ENCODE measurements at places on chromosomes 12 and 14.

DNA sequence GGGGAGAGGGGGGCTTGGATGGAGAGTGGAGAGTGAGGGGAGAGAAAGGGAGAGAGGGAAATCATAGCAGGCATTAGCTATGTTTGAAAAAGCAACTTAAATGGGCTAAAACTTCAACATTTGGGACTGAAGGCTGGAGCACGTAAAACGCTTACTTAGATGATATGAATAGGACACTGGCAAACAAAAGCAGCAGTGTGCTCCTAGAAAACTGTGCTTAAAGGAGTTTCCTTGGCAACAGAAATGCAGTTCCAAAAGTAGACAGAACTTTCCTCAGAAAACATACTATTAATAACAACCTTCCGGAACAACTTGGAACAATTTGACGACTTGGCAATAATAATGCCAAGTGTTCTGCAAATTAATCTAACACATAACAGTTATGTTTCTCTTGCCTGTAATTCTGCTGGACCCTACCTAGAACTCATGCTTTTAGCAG, 235.5 kb upstream of the NPAS3 start:
- DNase-seq = no peak

- DNase-seq = peak; percentile 84
These were observed 25.3 kb upstream of the GPR132 start for GRCh38 chr14:105090493-105091053.

DNA sequence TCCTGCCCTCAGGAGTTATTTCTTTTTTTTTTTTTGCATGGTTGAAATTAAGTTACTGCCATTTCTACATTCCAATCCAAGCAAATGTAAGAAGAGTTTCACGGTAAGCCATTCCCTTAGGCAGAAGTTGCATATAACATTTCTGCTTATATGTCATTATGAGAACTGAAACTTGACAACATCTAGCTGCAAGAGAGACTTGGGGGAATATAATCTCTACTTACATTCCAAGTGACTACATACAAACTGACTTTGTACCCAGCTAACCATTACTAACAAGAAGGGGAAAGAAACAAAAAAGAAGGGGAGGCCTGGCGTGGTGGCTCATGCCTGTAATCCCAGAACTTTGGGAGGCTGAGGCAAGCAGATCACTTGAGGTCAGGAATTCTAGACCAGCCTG, 7.3 kb upstream of the RESF1 start:
- DNase-seq = no peak

DNA sequence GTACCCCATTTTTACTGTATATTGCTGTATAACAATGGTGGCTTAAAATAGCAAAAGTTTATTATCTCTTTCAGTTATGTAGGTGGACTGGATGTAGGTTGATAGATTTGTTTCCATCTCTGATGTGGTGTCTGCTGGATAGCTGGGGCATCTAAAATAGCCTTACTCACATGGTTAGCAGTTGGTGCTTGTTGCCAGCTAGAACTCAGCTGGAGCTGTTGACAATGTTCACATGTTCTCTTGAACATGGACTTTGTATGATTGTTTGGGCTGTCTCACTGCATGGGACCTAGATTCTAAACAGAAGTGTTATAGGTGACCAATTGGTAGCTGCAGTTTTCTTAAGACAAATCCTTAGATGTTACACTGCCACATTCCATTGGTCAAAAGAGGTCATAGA, 126.9 kb downstream of the GPHN start:
- DNase-seq = peak; percentile 12

DNA sequence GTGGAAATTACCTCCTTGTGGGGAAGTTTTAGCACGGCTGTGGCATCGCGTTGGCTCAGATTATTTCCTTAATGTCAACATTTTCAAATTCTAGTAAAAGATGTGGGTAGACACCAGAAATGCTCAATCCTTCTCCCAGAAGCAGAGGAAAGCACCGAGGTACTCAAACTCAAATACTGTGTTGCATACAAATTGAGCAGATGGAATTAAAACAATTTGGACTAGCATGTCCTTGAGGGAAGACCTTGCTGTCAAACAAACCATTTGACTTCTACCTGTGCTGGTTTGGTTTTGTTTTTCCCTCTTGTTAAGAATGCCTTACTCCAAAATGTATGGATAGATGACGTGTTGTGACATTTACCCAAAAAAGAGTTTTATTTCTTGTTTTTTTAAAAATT, 136.4 kb downstream of the CNTN1 start:
- no peak for DNase-seq

DNA sequence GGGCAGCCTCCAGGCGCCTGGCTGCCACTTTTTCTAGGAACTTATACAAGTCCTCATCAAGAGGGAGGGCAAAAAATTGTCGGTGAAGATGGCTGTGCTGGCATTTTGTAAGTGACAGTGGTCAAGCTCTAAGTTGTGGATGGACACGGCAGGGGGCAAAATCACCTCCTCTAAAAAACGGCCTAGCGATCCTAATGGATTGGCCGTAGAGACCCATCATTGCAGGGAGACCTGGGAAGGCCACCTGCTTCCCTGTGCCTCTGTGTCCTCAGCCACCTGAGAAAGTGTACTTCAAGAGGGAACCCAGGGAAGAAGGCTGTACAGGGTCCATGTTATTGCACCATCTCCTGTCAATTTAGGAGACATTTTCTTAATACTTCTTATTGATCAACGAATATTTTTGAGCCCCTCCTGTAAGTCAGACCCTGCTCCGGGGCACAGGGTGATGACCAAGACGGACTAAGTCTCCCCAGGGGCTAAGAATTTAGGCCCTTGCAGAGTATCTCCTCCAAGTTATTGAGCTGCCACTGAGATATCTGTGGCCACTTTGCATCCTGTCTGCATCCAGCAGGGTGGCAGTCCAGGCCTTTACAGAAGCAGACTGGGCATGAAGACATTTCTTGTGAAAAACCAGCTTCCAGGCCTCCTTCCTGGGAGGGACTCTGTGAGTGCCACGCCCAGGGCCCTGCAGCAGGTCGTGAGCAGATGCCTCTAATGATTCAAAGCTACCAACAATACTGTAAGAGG, 40.5 kb downstream of the PSMA6 start:
- DNase-seq = no peak

DNA sequence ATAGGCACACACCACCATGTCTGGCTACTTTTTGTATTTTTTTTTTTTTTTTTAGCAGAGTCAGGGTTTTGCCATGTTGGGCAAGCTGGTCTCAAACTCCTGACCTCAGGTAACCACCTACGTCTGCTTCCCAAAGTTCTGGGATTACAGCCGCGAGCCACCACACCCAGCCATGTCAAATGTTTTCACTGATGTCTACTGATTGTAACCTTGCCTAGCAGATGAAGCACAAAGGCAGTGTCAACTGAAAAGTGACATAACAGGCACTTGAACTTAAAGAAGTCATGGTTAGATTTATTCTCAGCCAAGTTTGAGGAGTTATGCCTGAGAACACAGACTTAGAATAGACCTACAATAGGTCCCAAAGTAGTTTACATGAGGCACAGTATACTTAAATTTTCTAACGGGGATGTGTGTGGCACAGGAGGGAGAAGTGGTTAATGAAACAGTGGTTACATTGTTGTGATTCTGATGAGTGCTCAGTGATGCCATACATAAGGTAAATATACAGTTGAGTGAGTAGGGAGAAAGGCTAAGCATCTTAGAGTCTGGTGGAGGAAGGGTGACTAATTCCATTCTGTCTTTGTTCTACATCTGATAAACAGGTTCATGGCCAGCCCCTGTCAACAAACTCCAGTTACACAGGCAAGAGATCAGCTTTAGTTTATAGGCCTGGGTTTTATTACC, 12.6 kb upstream of the RNASE4 start:
- DNase-seq = no peak

DNA sequence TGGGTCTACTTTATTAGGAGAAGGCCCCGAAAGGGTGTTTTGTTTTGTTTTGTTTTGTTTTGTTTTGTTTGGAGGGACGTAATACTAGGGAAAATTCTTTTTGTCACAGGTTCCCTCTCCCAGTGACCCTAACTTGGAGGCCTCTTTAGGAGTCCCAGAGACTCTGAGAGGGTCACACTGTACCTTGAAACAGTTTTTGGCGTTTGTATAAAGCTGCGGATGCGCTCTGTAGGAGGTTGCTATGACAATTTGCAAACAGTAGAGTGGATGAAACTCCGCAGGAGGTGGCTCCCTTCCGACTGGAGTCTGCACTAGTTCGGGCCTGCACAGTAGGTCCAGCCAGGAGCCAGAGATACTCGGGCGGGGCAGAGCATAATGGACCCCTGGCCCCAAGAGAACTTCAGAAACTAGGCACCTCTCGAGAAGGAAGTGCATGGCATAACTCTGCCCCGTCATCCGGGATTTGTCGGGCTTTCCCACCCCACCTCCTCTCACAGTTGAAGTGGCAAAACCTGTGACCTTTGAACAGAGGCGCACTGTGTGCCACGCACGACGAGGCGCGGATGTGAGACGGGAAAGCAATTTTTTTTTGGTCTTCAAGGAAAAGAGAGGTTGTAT, 1.3 kb upstream of the DYRK2 start:
- peak; percentile 59 for DNase-seq

Measured in body of pancreas (tissue), 4 donors.